ENCODE measurements at places on chromosomes 16 and 17. TPM values are rescaled to one million over a fixed set of nuclear protein-coding genes. Genes with fewer than 3 reads are reported as not detected.

- DNase-seq = no peak
Observed at GRCh38 chr17:7884581-7885366, 3.8 kb upstream of the CHD3 start.

DNA sequence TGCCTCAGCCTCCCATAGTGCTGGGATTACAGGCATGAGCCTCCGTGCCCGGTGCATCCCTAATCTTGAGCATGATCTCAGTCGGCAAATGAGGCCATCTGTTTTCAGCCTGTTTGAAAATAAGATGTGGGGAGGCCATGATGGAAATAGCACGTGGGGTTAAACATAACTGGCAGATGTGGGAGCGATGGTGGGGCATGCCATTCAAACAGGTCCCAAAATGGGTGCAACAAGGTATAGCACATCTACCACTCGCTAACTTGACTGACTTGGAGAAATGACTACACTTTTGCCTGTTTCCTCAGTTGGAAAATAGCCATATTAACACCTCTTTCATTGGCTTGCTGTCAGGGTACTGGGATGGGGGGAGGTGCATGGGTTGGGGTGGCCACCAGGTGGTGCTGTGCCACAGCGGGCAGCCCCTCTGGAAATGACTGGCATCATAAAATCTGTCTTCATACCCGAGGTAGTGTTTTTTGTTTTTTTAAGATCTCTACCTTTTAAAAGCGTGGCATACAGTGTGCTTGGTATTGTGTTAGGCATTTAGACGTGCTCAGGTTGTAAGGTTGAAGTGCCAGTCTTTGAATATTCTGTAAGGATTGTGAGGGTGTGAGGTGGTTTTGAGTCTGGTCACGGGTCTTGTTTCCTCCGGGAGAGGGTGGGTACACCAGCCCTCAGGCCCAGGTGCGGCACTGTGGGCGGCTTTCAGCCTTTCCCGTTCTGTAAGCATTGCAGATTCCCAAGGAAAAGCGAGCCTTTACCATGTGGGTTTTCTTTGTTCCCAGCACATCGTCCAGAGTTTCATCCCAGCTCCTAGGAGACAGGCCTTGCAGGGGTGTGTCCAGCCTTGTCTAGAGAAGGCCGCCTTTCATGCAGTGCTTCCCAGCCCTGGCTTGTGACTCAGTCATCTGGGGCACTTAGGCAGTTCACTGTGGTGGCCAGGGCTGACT lies 2.9 kb upstream of the TTYH2 start:
- DNase-seq = peak; percentile 45

- no peak for DNase-seq
Observed at GRCh38 chr16:60712144-60712543, 1324.1 kb downstream of the CDH8 start.

Gene TPSD1
- not detected for total RNA-seq

Gene OR4D2
- not detected for total RNA-seq

Gene CDYL2
- total RNA-seq = 10.0 TPM

Gene PLA2G10
- total RNA-seq = not detected

Measured in occipital lobe (tissue), 3 donors.